ENCODE measurements at places on chromosomes 3 and 15.

- DNase-seq: no peak
These were observed 67.8 kb downstream of the UBP1 start for GRCh38 chr3:33372218-33373081.

DNA sequence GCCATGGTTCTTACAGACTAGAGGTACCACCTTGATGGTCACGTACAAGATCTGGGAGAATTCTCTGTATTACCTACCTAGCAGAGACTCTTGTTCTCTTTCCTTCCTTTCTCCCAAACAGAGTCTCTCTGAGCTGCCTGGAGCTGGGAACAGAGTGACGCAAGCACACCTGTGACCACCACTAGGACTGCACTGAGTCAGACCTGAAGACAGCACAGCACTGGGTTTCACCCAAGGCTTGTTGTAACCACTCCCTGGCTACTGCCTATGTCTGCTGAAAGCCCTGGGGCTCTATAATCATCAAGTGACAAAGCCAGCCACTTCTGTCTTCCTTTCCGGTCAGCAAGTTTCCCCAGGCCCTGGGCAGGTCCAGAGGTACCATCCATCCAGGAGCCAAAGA lies 293.3 kb upstream of the CNTN4 start:
- DNase-seq: no peak

- DNase-seq: no peak
These were observed 36.8 kb upstream of the KIF23 start for GRCh38 chr15:69377216-69377970.

DNA sequence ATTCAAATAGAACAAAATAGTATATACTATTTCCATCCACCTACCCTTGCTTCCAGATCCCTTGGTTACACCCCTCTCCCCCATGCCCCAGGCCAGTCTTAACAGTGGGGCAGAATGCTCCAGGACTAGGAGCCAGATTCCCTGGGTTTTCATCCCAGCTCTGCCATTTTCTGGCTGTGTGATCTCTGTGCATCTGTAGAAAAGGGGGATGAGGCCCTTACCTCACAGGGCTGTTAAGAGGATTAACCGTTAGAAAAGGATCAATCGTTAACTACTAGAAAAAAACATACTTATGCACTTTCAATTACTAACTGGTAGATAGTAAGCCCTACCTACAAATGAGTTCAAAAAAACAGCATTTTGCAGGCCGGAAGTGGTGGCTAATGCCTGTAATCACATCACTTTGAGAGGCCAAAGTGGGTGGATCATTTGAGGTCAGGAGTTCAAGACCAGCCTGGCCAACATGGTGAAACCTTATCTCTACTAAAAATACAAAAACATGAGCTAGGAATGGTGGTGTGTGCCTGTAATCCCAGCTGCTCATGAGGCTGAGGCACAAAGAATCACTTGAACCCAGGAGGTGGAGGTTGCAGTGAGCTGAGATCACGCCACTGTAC lies 11.7 kb downstream of the EBLN2 start:
- DNase-seq: no peak

- DNase-seq: no peak
These were observed 27.0 kb downstream of the EPHB1 start for GRCh38 chr3:134822090-134822489.

DNA sequence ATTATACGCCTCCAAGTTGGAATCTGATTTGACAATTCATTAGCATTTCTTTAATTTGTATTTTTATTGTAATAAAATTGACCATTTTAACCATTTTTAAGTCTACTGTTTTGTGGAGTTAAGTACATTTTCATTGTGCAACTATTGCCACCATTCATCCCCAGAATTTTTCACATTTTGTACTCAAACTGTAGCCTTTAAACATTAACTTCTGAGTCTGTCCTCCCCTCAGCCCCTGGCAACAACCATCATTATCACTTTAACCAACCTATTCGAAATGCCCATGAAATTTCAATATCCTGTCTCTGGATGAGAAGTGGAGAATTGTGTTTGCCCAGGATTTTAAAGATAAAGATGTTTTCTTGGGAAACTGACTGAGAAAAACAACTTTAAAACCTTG lies 27.7 kb downstream of the IL1RAP start:
- DNase-seq: no peak

- no peak for DNase-seq
These were observed 108.3 kb upstream of the WNT5A start for GRCh38 chr3:55595420-55595819.

DNA sequence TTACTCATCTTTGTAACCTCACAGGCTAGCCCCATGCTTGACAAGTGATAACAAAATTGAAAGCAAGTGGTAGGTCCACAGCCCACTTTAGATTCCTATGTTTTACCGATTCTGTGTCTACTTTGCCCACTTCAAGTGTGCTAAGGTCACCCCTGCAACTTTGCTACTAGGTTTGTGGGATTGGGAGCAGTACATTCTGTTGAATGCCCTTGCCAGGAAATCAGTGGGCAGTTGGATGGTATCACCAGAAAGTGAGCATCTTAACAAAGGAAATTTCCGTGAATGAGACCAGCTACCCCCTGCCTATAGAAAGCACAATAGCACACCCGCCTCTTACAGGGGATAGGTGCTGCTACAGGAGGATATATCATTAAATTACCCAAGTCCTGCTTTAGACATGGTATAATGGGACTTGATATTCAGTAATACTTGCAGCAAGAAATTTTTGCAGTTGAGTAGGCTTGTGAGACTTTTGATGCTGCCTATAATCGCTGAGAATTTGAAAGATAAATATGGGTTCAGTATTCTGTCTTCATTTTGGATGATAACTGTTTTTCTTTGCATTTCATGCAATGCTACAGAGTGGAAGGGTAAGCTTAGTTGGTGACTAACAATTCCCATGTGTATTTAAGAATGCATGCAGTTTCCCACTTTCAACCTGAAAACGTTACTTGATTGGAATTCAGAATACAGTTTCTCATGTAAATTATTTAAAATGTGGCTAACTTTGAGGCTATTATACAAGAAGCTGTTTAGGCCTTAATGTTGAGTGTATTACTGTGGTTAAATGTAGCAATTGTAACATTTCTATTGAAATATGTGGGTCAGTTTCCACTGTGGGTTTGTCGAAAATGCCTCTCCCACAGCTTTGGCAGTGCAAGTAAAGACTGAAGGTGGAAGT lies 9.5 kb downstream of the EBLN2 start:
- DNase-seq: no peak

DNA sequence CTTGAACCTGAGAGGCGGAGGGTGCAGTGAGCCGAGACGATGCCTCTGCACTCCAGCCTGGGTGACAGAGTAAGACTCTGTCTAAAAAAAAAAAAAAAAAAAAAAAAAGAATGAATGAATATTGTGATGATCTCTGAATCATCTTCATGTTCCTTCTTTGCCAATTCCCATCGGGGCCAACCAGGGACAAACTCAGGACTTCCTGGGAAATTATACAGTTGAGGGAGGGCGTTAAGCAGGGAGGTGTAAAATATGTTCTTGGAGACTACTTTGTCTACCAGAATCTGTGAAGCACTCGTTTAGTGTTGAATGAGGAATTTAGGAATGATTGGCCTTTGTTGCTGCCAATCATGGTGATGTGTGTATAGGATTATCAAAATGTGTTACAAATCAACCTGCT lies 210.6 kb downstream of the PTPRG start:
- no peak for DNase-seq

GRCh38 chr3:101170062-101170771 lies 150.2 kb downstream of the IMPG2 start:
- DNase-seq: no peak

DNA sequence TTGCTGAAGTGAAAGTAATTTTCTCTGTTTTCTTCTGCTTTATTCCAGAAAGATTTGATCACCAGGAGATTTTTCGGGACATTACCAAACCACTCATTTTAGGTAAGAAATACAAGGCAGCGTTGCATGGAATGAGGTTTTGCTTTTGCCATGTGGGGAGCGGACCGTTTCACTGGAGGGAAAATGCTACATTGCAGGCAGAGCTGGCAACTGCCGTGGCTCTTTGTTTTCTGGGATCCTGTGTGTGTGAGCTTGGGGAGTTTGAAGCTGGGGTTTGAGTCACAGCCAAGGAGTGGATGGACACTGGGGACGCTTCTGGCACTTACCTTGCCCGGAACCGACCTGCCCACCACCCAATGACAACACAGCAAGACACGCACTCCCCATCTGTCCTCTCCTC lies 109.9 kb downstream of the APBA2 start:
- DNase-seq: no peak

GRCh38 chr3:51538115-51538458 lies 432 bp upstream of the RAD54L2 start:
- no peak for DNase-seq

- peak; percentile 36 for DNase-seq
These were observed 68.7 kb upstream of the BLM start for GRCh38 chr15:90648137-90649070.

- DNase-seq: no peak
These were observed 83.4 kb upstream of the NANOGP8 start for GRCh38 chr15:35168464-35168863.

DNA sequence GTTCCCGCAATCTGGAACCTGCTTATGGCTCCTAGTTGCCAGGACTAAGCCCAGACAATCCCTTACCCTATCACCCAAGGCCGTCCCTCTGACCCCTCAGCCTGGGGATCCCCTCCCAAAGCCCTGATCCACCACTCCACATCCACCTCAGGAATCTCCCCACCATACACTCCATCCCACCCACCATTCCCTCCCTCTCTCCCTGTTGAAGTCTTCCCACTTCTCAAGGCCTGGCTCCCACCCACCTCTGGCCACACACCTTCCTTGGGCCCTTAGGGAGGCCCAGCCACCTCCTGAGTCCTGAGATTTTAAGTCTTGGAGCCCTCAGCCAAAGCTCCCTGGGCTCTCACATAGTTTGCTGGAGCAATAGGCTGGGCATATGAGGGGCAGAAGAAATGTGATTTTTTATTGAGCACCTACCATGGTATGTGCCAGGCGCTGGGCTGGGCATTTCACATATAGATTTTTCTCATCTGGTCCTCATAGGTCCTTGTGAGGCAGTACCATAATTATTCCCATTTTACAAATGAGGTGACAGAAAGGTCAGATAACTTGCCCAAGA lies 48.1 kb downstream of the HCN4 start:
- DNase-seq: no peak

GRCh38 chr3:124584552-124585391 lies 145.5 kb upstream of the UMPS start:
- peak; percentile 3 for DNase-seq

- no peak for DNase-seq
These were observed 17.1 kb downstream of the RTP4 start for GRCh38 chr3:187385296-187385695.

DNA sequence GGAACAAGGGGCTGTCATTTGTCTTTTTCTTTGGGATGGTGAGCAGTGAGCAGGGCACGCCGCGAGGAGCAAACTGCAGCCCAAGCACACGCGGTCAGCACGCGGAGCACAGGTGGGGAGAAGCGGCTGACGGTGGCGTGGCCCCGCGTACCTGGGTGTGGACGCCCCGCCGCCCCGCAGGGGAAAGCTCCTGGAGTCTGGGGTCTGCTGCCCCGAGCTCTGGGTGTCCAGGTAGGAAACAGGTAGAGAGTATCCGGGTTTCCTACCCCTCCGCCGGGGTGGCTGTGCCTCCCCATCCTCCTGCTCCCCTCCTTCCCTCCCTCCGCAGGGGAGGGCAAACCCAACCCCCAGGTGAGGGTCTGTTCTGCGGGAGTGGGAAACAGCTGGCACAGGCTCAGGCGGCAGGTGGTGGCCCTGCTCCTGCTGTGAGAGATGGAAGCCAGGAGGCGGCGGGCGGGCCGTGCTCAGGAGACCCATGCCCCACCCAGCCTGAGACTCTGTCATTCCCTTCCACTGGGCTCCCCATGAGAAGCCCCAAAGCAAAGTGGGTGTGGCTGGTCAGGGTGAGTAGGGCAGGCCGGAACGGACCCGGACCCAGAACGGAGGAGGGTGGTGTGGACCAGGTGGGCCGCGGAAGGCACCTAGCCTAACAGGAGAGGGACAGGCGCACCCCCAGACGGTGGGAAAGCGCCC lies 56.9 kb upstream of the CGNL1 start:
- DNase-seq: no peak

DNA sequence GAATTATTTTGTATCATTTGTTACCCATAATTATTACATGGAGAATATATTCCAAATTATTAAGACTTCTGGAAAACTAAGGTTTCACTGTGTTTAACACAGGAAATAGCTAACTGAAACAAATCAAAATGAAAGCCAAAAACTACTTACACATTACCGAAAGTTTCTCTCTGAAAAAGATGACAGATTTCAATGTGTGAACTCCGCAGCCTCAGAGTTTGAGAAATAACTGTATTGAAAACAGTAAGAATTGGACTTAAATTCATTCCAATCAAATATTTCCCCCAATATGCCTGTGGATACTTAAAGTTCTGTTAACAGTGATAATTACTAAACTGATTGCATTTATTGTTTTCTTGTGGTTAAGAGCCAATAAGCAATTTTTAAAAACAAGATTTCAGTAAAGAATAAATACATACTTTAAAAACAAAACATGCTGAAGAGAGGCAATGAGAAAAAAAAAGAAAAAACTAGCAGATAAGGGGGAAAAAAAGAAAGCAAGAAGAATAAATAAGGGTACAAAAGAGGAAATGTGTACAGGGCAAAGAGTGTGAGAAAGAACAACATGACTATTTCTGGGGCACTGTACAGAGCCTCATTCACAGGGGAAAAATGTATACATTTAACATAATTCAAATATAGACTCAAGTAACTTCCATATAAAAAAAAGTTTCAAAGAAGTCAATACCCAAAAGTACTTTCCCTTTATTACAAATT lies 30.7 kb downstream of the DENND4A start:
- no peak for DNase-seq

GRCh38 chr15:45810201-45810600 lies 175.4 kb downstream of the SQOR start:
- DNase-seq: no peak

- no peak for DNase-seq
These were observed 87.7 kb downstream of the MEGF11 start for GRCh38 chr15:66165856-66166255.

- DNase-seq: no peak
These were observed 548.2 kb downstream of the FHIT start for GRCh38 chr3:60703008-60703407.

GRCh38 chr3:156389449-156389950 lies 165.4 kb downstream of the SSR3 start:
- DNase-seq: no peak

- no peak for DNase-seq
These were observed 15.0 kb upstream of the TM6SF1 start for GRCh38 chr15:83092309-83092976.

GRCh38 chr15:70714015-70714414 lies 49.3 kb downstream of the UACA start:
- no peak for DNase-seq

DNA sequence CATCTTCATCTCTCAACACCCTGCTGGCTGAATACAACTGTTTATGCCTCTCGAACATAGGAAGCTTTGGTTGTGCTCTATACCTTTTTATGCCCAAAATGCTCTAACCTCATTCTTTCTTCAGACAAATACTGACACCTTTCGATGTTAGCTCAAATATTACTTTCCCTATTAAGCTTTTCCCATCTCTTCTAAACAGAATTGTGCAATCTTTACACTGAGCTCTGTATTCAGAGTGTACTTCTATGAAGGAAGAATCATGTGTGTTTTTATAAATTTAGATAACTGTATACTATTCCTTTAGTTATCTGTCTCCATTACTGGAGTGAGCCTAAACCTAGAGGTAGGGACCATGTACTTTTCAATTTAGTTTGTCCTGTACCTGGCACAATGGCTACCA lies 1.6 kb downstream of the EFHB start:
- no peak for DNase-seq

- DNase-seq: no peak
These were observed 36.0 kb downstream of the GRAMD2A start for GRCh38 chr15:72161361-72162132.

All from T-helper 22 cell (primary cell).